Kidney glomerular epithelial cell (primary cell): ENCODE measurements at places on chromosomes 16 and 17.

GRCh38 chr17:8948462-8948861 lies 17.0 kb downstream of the PIK3R5 start:
- DNase-seq: no peak

- no peak for DNase-seq
Measured at GRCh38 chr17:10112962-10113361, 85.4 kb downstream of the GAS7 start.

DNA sequence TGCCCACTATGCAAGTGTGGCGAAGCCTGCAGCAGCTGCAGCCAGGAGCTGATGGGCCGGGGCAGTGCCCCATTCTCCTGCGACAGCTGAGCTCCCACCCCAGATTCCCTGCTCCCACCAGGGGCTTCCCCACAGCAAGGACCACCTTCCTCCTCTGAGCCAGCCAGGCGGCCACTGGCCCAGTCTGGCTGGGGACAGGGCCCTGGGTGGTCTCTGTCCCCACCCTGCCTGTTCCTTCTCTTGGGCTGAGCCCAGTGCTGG lies 5.6 kb upstream of the NPTX1 start:
- DNase-seq: no peak

GRCh38 chr17:37191219-37191618 lies 184.6 kb upstream of the C17orf78 start:
- peak; percentile 55 for DNase-seq

- DNase-seq: no peak
Measured at GRCh38 chr17:4583206-4583605, 1.1 kb upstream of the SMTNL2 start.

GRCh38 chr16:88194397-88195268 lies 188.1 kb upstream of the ZNF469 start:
- DNase-seq: no peak

GRCh38 chr16:64362193-64362592 lies 759.7 kb downstream of the CDH11 start:
- peak; percentile 78 for DNase-seq

GRCh38 chr16:14489460-14489859 lies 140.6 kb downstream of the PARN start:
- DNase-seq: peak; percentile 30

GRCh38 chr16:47142821-47143676 lies 696 bp downstream of the NETO2 start:
- DNase-seq: peak; percentile 32

- DNase-seq: no peak
Measured at GRCh38 chr17:64256913-64257807, 5.9 kb downstream of the TEX2 start.

DNA sequence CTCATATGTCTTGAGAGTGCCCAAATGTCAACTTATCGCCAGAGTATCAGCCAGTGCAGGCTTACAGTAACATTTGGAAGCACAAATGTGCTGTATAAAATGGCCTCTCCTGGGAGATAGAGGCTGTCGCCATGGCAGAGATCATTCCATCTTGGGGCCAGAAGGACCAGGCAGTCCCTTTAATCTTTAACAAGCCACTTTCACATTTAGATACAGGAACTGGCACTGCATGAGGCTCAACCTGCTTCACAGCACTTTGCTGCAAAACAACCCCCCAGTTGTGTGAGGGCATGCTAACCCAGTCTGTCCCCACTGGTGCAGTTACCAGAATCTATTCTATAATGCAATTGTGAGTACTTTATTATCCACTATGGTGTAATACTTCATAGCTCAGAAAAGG lies 4.7 kb upstream of the RFFL start:
- DNase-seq: no peak

GRCh38 chr16:70769761-70770160 lies 31.2 kb downstream of the VAC14 start:
- DNase-seq: no peak

DNA sequence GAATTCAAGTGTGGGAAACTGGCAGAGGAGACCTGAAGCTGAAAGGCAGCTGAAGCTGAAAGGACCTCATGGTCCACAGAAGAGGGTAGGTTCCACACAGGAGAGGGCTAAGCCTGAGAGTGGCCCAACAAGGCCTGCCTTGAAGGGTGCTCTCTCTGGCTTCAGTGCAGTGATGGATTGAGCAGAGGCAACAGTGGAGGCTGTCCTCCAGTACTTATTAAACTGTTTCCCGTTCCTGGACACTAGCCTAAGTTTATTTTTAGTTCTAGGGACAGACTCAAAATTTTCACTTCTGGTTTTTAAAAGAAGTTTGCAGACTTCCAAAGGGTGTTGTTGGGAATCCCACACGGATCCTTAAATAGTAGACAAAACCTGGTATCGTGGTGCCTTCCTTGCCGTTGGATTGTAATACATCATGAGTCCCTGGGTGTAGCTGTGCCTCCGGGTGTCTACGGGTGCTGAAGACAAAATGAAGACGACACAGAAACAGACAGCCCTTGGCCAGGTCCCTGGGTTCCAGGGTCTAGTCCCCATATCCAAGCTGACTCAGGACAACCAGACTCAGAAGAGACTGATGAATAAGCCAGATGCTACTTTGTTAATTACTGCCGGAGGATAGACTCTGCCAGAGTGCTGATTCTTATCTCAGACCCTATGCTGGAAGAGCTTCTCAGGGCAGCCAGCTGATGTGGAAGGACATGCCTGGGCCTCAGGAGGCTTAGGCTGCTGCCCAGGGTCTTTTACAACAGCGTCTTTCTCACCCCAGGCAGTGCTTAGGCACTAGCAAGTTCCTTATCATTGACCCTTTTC lies 7.1 kb upstream of the CMTM4 start:
- no peak for DNase-seq

DNA sequence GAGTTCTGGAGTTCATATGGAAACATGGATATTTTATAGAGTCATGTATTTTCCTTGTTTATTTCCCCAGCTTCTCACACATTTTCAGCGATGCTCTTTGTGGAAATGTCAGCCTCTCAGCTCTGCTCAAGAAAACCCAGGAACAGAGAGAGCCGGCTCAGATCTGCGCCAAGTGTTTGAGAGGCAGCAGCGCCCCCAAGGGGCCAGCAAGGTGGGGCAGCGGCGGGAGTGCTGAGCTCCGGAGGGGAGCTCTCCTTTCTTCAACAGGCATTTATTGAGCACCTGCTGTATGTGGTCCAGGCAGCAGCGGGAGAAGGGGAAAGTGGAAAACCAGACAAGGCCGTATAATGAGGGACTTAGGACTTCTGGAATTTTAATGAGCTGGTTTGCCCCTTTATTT lies 421.1 kb upstream of the C16orf82 start:
- DNase-seq: no peak

- no peak for DNase-seq
Measured at GRCh38 chr17:6677158-6677831, 25.7 kb downstream of the C17orf100 start.

- no peak for DNase-seq
Measured at GRCh38 chr17:70855401-70856054, 686.2 kb downstream of the KCNJ2 start.

GRCh38 chr16:49052846-49053245 lies 228.8 kb downstream of the CBLN1 start:
- DNase-seq: no peak

GRCh38 chr17:3557768-3558583 lies at the start of gene TRPV3:
Gene TRPV3 (minus strand): TSS chr17:3557812. CDS start chr17:3554850, 2,962 bp downstream.
- DNase-seq: no peak

- DNase-seq: no peak
Measured at GRCh38 chr17:72997559-72997958, 94.9 kb downstream of the SLC39A11 start.

DNA sequence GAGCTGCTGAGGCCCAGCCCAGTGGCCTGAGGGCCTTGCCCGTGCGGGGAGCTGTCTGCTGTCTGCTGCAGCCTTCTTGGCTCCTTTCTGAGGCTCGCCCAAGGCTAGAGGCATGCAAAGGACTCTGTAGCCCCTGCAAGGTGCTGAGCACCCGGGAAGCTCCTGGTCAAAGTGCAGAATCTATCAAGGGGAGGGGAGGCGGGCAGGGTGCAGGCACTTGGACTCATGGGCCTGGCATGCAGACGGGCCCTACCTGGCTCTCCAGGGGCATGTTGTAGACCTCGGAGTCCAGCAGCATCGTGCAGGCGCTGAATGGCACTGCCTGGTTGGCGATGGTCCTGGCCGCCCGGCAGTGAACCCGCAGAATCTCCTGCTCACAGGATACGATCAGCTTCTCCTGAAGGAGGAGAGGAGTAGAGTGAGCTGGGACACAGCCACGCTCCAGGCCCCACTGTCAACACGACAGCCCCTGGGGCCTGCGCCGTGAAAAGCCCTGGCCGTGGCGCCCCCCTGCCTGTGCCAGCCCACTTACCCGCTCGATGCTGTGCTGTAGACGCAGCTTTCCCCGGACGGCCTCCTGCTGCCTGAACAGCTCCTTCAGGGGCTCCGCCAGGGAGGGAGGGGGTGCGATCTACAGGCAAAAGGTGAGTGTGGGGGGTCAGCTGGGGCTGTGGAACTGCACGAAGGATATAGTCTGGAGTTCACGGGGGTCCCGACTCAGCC lies 57.2 kb downstream of the ZNF778 start:
- no peak for DNase-seq

GRCh38 chr17:28926366-28926765 lies 23.5 kb upstream of the DHRS13 start:
- no peak for DNase-seq

GRCh38 chr17:2946144-2946543 lies 117.3 kb downstream of the OR1D5 start:
- no peak for DNase-seq
